ENCODE measurements at places on chromosomes 7 and 10.

GRCh38 chr10:124595143-124595883 lies 133.7 kb downstream of the LHPP start:
- no peak for DNase-seq

- no peak for DNase-seq
Measured at GRCh38 chr7:2266911-2267310, 24.9 kb downstream of the NUDT1 start.

GRCh38 chr10:10020945-10021344 lies 996.7 kb upstream of the CELF2 start:
- no peak for DNase-seq

DNA sequence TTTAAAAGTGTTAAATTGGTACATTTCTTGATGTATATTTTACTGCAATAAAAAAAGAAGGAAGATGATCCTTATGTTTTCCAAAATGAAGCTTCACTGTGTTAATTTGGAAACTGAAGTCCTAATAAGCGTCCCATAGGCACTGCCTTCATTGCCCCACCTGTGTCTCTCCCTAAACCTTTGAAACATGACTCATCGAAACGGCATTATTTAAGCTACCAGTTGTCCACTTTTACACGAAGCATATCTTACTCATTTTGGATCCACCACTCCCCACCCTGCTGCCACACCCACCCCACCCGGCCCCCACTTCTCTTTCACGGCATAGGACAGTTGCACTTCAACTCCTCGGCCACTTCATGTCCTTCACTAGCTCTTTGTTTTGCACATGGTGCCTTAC lies 85.5 kb downstream of the KIAA1549 start:
- no peak for DNase-seq

- DNase-seq, result no peak
Measured at GRCh38 chr10:101018600-101019439, 12.1 kb downstream of the PDZD7 start.

DNA sequence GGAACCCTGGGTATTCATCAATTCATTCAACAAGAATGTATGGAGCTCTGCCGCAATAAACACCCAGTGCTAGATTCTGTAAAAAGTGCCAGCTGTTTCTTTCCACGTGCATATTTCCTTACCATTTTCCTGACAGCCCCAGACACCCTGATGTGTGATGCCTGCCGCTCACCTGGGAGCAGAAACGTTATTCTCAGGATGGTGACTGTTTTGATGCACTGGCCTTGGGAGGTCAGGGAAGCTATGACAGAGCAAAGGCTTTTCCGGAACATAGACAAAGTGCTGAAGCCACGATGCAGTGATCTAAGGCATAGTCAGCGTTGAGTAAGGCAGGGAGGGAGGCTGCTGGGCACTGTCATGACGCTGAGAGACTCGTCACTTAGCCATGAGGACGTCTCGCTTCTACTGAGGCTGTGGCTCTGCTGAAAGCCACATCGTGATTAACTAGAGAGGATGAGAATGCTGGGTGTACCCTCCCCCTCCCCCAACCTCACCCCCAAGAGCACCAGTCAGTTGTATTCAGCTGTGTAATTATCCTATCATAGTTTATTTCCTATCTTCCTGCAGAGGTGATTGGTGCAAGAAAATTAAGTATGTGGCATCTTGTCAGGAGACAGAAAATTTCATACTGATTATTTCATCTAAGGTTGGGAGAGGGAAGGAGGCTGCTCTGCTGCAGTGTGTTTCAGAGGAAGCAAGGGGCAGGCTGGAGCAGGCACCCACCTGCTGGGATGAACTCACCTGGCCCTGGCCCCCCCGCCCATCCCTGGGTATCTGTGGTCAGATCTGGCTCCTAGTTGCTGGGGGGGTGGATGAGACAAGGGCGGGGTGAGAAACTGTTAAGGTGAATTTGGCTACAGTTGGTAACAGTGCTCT lies 48.8 kb upstream of the SMNDC1 start:
- DNase-seq, result peak; percentile 45

GRCh38 chr7:92836489-92836999 lies at the start of gene CDK6:
Gene CDK6 (minus strand): TSS chr7:92836573. CDS start chr7:92833323, 3,250 bp downstream.
- no peak for DNase-seq

DNA sequence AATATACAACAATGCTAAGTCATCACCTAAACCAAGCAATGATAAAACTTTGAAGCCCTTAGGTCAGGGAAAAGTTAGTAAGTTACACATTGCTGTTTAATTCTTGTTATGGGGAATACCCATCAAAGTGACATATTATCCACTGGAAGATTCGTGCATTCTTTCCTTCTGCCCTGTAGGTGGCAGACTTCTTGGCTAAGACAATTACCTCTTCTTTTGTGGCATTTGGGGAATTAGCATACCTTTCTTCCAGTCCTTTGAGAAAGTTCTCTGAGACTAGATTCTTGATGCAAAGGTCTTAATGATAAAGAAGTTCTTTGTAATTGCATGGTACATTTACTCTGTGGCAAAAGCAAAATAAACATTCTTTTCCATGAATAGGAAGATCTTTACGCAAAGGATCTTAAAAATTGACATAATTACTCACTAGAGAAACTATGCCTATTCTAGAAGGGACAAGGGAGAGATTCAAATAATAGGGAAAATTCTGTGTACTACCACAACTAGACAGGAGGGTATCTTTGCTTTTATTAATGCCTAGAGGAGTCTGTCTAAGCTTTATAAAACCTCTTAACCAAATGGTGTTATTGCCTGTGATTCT lies 395.9 kb downstream of the GRM8 start:
- no peak for DNase-seq

GRCh38 chr10:33600381-33600780 lies 265.9 kb upstream of the NRP1 start:
- no peak for DNase-seq

DNA sequence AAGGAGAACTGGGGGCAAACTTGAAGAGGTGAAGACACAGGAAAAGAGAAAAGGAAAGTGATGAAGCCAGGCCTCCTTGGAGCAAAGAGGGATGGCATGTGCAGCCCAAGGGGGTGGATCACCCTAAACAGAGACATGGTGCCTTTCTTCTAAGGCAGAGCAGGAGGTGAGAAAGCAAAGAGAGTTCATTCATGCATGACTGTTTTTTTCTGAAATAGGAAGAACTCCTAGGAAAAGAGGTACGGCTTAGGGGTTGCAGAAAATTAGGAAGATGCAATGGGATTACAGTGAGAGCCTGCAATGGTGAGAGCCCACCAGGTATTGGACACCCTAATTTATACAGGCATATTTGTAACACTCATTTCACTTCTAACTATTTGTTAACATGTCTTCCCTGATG lies 15.9 kb downstream of the ITGB1 start:
- no peak for DNase-seq

GRCh38 chr7:74267756-74268565 lies 13.8 kb upstream of the RFC2 start:
- DNase-seq, result no peak

DNA sequence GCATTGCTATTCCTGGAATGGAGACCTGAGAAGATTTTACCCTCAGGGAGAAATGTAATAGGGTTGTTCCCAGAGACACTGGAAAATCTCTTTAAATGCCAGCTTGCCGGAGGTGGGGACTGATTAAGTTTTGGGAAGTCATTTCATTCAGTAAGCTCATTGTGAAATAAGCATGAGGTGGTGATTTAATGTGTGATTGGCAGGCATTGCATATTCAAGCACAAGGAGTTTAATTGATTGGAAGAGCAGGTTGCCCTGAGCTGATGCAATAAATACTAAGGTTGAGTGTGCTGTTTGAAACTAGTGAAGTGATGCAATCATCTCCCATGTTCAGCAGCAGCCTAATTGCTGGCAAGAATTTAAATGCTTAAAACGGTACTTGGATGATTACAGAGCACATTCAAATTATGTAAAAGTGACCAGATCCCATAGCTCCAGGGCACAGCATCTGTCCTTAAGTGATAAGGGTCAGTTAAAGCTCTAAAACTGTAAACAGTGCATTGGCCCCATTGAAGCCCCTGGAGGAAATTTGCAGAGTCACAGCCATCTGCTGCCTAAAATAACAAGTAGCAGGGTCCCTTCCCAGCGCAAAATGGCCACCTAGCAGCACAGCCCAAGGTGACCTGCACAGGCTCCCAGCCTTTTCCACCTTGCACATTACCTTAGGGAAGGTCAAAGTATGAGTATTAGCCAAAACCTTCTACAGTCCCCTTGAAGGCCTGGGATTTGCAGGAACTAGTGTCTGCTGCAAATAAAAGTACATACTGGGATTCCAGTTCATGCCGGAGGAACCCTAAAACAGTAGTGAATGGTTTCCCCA lies 92.1 kb downstream of the CCDC71L start:
- DNase-seq, result peak; percentile 87

DNA sequence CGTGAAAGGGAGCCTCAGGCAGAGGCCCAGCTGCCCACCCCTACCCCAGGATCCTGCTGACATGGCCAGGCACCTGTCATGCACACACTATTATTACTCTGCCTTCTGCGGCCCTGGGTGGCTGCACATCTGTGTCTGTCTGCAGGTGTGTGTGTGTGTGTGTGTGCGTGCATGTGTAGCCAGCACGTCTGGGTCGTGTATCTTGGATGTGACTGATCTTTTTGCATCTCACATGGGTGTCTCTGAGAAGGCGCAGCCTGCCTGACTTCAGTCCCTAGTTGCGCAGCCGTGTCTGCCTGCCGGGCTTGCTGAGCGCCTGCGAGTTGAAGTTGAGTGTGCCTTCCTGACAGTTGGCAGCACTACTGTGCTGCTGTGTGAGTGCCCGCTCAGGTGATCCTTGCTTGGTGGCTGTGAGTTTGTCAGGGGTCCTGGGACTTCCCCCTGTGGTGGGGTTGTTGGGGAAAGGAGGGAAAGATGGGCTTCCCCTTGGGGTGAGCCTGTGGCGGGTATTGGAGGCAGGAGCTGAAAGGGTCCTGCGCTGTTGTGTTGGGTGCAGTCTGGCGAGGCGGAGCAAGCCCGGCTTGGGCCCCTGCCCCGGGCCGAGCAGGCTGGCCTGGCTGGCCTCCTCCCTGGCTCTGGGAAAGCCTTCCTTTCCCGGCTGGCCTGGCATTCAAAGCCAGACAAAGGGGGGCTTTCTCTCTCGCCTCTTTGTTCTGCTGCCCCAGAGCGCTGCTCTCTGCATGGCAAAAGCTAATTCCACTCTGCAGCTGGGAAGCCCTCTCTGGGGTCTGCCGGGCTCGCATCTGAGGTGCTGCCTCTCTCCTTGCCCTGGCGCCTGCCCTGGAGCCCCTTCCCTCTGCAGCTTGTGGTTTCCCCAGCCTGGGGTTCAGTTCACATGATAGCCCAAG lies 4.9 kb downstream of the TRIM8 start:
- DNase-seq, result no peak

DNA sequence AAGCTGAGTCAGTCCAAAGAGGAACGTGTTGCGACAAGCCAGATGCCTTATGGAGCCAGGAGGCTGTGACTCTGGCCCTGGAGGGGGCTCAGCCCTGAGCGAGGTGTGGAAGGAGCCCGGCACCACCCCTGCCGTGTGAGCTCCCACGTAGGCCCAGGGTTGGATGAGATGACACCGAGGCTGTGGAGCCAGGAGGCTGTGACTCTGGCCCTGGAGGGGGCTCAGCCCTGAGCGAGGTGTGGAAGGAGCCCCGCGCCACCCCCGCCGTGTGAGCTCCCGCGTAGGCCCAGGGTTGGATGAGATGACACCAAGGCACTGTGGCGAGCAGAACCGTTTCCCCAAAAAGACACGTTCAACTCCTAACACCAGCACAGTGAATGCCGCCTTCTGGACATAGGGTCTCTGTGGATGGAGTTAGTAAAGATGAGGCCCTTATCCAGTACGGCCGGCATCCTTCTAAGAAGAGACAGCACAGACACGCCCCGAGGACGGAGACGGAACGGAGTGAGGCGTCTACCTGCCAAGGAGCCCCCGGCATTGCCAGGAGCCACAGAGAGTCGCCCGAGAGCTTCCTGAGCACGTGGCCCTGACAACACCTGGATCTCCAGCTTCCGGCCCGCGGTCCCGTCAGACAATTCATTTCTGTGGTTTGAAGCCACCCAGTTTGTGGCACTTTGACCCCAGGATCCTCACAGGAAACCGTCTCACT lies 472.5 kb downstream of the DNAJB6 start:
- DNase-seq, result no peak

DNA sequence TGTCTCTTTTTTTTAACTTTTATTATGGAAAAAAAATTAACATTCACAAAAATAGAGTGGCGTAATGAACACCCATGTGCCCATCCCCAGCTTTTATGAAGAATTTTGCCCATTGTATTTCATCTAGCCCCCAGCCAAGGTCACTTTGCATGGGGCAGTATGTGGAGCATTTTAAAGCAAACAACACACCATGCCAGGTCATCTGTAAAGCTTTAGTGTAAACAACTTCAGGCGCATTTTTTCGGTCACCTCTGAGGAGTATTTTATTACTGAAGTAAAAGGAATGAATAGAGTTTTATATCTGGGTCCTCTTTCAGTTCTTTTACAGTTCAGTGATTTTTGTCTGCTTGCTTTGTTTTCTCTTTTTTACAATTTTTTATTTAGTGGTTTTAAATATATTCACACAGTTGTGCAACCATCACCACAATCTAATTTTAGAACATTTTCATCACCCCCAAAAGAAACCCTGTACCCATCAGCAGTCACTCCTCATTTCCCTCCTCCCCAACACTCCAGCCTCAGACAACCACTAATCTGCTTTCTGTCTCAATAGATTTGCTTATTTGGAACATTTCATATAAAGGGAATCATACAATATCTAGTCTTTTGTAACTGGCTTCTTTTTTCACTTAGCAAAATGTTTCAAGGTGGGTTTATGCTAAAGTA lies 87.9 kb downstream of the SLC37A3 start:
- no peak for DNase-seq

GRCh38 chr10:86253091-86254072 lies 113.2 kb downstream of the GRID1 start:
- DNase-seq, result no peak

DNA sequence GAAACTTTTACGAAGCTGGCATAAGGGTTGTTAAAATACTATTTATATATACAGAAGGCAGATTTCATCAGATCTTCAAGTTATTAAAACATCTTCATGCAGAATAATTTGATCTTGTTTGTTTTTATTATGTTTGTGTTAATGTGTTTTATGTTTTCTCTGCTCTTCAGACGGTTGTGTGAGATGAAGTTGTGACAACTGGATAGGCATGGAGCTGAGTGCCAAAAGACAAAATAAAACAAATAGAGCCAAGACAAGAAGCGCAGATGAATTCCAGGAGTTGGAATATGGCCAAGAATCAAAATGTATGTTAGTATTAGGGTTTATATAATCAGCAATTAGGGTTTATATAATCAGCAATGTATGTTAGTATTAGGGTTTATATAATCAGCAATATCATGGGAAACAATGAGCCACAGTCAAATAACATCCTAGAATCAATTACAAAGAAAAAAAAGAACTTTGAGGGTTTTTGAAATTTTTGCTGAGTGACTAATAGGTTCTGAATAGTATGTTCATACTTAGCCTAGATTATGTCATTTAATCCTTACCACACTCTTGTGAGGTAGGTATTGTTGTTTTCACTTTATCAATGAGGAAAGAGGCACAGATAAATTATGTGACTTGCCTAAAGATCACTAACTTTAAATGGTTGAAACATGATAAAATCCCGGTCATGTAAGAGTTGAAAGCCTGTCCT lies 488.0 kb upstream of the STEAP1 start:
- no peak for DNase-seq

- no peak for DNase-seq
Measured at GRCh38 chr10:70555371-70555770, 47.2 kb downstream of the PRF1 start.

- DNase-seq, result no peak
Measured at GRCh38 chr7:151693140-151693539, 173.4 kb upstream of the RHEB start.
